ENCODE measurements at places on chromosomes 13 and 19.

- DNase-seq: no peak
These were observed 331.7 kb downstream of the LIG4 start for GRCh38 chr13:107883561-107884175.

DNA sequence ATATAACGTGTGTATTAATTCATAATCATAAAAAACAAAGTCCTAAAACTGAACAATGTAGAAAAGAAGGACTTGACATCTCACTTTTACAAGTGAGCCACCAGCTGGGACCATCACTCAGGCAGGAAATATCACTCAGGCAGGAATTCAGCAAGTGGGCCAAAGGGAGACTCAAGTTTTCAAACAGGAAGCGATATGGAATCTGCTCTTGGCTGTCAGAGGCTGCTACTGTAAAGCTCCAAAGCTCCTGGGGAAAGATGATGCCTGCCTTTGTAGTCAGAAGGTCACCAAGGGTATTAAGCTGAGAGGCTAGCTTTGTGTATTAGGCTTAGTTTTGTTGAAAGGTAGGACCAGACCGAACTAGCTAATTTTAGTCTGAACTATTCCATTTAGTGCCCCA, 5.5 kb upstream of the AKAP11 start:
- no peak for DNase-seq

DNA sequence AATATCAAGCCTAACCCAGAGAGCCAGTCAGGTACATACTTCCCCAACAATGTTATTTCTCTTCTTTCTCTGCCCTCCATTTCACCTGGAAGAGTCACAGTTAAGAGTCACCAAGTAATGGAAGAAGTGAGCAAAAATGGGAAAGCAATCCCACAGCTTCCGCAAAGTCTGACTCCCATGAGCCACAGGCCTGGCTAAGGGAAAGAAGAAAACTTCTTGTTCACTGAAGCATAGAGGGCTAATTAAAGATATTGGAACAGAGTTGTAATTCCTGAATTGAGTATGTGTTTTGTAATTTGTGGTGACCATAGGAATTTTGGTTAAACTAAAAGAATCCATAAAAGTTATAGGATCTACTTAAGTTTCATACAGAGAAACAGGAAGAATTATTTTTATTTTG, 830.9 kb upstream of the PCDH20 start:
- no peak for DNase-seq

- no peak for DNase-seq
These were observed 335.6 kb downstream of the RBM26 start for GRCh38 chr13:79070343-79070974.

DNA sequence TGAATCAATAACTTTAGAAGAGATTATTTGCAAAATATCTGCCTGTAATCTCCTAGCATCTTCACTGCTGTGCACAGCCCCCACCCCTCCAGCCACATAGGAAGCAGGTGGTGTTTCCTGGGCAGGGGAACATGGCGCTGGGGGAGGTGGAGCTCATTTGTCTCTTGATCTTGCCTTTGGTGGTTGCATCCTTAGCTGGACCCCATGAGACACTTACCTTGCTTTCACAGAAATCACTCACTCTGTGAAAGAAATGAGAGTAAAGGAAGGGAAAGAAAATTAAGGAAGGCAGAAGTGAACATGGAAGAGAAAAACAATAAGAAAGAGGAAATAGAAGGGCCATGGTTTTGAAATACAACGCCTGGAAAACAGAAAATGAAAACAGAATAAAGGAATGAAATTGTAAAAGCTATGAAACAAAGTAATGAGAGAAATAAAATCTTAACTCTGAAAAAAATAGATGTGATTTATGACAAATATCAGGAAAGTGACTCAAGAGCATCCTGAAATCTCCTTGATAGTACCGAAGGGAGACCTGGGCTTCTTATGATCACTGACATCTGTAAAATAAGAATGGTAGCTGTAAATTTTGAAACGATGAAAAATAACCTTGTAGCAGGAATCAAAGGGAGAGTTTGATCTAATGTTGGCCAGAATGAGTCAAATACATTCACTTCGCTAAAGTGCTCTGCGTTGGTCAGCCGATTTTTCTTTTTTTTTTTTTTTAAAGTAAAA, 17.2 kb upstream of the RNASEH2B start:
- peak; percentile 18 for DNase-seq

- DNase-seq: no peak
These were observed 1193.8 kb downstream of the SLITRK1 start for GRCh38 chr13:82688400-82688994.

- DNase-seq: no peak
These were observed 161.4 kb upstream of the SOX1 start for GRCh38 chr13:111905609-111905945.

- DNase-seq: peak; percentile 49
These were observed 32.5 kb downstream of the LCP1 start for GRCh38 chr13:46149272-46150133.

DNA sequence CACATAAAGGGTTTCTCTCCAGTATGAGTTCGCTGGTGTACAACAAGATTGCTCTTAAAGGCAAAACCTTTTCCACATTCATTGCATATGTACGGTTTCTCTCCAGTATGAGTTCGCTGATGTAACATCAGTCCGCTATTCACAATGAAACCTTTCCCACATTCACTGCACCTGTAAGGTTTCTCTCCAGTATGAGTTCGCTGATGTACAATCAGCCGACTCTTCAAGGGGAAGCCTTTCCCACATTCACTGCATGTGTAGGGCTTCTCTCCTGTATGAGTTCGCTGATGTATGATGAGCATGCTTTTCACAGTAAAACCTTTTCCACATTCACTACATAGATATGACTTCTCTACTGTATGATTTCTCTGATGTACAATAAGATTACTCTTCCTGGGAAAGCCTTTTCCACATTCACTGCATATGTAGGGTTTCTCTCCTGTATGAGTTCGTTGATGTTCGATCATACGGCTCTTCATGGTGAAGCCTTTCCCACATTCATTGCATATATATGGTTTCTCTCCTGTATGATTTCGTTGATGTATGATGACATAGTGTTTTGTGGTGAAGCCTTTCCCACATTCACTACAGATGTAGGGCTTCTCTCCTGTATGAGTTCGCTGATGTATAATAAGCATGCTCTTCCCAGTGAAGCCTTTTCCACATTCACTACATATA, 6.0 kb upstream of the ZNF614 start:
- DNase-seq: no peak

DNA sequence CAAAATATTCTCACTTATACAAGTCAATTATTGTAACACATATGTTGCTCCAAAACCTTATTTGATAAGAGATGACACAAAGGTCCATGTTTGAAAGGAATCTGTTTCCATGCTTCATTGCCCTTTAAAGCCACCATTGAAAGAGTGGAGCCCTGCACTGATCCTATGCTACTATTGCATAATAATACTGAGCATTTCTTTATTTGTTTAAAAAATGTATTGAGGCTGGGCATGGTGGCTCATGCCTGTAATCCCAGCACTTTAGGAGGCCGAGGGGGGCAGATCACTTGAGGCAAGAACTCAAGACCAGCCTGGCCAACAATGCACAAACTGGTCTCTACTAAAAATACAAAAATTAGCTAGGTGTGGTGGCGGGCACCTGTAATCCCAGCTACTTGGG, 178.8 kb upstream of the STARD13 start:
- no peak for DNase-seq

DNA sequence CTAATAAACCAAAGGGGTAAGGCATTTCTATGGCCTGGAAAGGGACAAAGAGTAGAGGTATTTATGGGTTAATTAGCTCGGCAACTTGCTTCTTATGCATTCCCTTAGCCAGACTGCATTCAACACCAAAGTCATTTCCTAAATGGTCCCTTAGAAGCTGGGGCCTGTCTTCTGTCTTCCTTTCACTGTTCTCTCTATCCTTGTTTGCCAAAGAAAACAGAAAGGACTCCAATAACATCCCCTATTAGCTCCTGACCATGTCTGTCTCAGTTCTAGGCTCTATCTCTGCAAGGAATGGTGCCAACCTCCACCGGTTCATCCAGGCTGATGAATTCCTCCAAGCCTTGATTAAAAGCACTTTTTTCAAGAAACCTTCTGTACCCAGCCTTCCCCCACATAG, 123.5 kb downstream of the KCTD12 start:
- no peak for DNase-seq

DNA sequence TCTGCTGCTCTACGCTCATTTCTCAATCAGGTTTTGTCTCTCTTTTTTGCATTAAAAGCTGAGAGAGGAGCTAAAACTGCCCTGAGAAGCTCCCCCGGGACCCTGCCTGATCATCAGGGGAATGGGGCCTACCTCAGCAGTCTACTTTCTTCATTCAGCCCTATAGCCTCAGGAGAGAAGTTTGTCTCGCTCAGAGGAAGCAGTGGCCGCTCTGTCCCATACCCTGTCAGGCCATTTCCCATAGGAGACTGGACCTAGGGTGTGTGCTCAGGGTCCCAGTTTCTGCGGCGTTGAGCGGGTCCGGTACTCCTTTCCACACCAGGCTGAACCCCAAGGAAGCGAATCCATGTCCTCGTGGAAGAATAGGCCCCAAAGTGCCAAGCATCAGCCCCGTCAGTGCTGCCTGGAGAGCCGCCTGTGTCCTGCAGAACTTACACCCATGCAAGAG, 21.7 kb downstream of the UBE2L5 start:
- no peak for DNase-seq
